ENCODE measurements at places on chromosomes 11 and 22.

- DNase-seq = no peak
Observed at GRCh38 chr11:75715688-75716087, 1.9 kb upstream of the MOGAT2 start.

- peak; percentile 50 for DNase-seq
Observed at GRCh38 chr22:47192651-47193437, 430.4 kb downstream of the TBC1D22A start.

DNA sequence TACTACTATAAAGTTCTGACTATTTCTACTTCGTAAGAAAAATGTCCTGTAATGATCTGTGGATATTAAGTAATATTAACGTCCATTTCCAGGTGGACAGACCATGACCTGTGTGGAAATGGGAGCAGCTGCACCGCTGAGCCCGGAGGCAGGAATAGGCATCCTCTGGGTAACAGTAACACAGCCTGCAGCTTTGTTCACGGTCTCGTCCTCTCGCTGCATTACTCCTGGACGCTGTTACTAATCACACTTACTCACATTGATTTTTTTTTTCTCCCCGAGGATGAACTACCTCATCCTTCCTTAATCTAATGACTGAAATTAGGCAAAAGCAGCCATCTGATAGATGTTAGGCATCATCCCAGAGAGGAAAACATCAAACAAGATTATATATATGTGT is 345.7 kb upstream of the NARS2 start:
- DNase-seq = no peak

GRCh38 chr22:43313244-43313889 is 29.8 kb downstream of the SCUBE1 start:
- DNase-seq = no peak

DNA sequence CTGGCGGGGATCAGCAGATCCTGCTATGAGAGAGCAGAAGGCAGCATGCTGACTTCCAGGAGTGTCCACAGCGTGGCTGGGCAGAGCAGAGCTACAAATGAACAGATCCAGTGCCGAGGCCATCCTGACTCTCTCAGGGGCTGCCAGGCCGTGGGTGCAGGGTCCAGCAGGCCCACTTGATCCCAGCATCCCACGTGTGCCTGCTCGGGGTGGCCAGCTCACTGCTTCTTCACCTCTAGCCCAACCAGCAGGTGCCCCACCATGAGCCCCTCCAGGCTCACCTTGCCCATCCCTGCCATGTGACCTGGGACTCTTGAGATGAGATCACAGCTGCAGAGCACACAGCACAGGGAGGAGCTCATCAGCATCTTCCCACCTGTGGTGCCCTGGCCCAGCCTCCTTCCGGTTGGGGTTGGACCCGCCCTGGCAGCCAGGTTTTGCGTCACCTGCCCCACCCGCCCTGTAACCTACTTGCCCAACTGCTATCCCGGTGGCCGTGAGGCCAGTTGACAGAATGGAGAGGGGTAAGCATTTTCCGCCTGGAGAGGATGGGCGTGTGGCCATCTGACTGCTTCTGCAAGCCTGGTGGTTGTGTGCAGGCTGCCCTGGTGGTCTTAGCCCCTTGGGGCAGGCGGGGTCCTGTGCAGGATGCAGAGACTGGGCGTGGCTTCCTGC is 11.0 kb downstream of the TANGO2 start:
- DNase-seq = peak; percentile 35

GRCh38 chr11:8011371-8011770 is 24.2 kb downstream of the EIF3F start:
- no peak for DNase-seq

DNA sequence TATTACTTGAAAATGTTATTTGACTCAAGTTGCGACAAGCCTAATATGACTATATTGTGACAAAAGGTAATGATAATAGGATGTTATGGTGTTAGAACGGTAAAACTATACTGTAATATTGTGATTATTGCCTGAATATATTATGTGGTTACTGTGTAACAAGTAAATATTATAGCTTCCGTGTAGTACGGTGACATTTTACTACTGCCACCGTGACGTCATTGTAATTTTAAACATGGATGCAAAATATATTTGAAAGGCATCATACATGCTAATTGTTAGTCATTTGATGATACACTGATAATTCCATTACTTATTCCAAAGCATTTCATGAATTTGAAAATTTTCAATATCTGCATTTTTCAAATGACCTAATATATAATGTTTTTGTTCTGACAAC is 2.5 kb downstream of the ELP4 start:
- no peak for DNase-seq

DNA sequence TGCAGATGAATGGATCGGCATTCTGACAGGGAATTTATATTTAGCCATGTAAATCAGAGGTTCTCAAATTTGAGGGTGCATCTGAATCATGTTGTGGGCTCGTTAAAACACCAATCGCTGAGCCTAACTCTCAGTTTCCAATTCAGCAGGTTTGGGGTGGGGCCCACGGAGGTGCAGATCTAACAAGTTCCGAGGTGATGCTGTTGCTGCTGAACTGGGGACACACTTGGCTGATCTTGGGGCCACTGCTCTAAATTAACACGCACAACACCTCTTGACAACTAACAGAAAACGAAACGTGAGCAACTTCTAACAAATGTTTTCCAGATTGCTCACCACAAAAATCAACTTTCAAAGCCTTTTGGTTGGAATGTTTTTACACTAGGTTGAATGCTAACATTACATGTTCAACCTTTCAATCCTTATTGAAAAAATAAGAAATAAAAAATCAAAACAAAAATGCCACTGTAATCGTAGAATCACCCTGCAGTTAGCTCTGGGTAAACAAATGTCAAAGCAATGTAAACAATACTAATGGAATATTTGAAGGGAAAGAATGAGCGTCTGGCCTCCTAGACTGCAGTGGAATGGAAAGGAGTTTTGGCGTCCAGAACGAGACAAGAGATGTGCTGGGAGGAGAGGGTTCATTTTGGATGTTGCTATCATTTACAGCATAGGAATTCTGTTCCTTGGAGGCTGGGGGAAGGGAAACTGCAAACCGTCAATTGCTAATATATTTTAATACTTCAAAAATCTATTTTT is 68.3 kb upstream of the SLC6A5 start:
- peak; percentile 76 for DNase-seq

GRCh38 chr11:2853997-2854560 is 31.5 kb downstream of the CDKN1C start:
- DNase-seq = no peak

- DNase-seq = no peak
Observed at GRCh38 chr11:2448661-2449547, 4.1 kb downstream of the KCNQ1 start.

GRCh38 chr11:92240916-92241315 is 16.3 kb downstream of the FAT3 start:
- no peak for DNase-seq

DNA sequence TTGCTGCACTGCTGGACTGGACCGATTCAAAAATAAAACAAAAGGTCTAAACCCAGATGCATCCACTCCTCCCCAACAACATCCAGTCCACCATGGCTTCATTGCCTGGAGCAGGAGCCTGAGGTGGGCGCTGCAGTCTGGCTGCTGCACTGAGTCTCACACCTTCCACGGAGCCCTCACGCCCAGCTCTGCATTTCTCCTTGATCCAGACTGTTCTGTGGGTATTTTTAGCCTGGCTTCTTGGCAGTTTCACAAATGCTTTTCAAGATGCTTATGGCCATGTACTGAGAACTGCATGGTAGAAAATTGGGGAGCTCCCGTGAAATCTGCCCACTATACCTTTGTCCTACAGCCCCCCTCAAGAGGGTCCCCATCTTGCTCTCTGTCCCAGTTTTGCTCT is 53.3 kb upstream of the JAM3 start:
- DNase-seq = no peak

GRCh38 chr11:68954836-68955606 is 25.8 kb downstream of the MRGPRD start:
- DNase-seq = no peak

- DNase-seq = no peak
Observed at GRCh38 chr11:60878245-60879101, 11.1 kb downstream of the ZP1 start.

DNA sequence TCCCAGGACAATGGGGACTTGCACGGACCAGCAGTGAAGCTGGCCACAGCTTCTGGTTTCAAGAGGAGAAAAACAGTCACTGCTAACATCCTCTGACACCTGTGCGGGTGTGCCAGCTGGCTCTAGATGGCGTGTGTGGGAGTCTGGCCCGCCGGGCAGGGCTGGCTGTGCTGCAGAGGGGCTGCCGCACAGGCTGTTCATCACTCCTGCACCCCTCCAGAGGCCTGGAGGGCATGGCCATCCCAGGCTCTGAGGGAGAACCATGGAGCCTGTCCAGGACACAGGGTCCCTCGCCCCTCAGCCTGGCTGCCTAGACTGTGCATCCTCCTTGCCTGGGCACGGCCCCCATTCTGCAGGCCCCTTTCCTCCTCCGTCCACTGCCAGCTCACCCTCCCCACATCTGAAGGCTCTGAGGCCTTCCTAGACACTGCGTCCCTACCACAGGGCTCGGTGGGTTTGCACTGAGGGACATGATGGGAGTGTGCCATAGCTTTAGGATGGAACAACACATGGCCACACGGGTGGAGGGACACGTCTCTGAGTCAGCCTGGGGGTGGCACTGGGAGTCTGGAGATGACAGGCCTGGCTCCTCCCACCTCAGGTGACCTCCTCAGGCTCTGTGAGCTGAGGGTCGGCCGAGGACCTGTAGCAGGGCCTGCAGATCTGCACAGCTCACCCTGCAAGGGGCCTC is 42.1 kb upstream of the GNB1L start:
- no peak for DNase-seq

GRCh38 chr11:18536209-18536608 is 9.5 kb upstream of the TSG101 start:
- DNase-seq = no peak

- no peak for DNase-seq
Observed at GRCh38 chr11:132780046-132780445, 752.3 kb downstream of the OPCML start.

- DNase-seq = no peak
Observed at GRCh38 chr11:26949846-26950245, 44.1 kb upstream of the FIBIN start.

GRCh38 chr11:58285483-58286040 is 17.5 kb upstream of the OR10W1 start:
- peak; percentile 1 for DNase-seq

GRCh38 chr11:43547430-43547831 is 133.1 kb upstream of the HSD17B12 start:
- no peak for DNase-seq

DNA sequence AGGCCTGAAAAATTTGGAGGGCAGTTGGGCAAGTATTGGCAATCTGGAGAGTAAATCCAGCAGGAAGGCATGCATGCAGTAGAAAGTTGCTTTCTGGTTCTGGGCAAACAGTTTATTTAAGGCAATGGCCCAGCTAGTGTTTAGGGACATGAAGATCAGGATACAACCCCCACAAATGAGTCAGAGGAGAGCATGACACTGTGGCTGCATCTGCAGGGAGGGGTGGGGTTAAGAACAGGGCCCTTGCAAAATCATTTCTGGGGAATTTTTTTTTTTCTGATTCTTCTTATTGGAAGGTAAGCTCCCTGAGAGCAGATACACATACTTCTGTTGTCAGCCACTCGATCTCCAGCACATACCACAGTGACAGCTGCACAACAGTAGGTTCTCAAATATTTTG is 61.1 kb downstream of the FDX1 start:
- no peak for DNase-seq

- no peak for DNase-seq
Observed at GRCh38 chr22:48713272-48714205, 1114.1 kb downstream of the BRD1 start.

- DNase-seq = no peak
Observed at GRCh38 chr11:62506413-62507124, 40.0 kb downstream of the AHNAK start.

DNA sequence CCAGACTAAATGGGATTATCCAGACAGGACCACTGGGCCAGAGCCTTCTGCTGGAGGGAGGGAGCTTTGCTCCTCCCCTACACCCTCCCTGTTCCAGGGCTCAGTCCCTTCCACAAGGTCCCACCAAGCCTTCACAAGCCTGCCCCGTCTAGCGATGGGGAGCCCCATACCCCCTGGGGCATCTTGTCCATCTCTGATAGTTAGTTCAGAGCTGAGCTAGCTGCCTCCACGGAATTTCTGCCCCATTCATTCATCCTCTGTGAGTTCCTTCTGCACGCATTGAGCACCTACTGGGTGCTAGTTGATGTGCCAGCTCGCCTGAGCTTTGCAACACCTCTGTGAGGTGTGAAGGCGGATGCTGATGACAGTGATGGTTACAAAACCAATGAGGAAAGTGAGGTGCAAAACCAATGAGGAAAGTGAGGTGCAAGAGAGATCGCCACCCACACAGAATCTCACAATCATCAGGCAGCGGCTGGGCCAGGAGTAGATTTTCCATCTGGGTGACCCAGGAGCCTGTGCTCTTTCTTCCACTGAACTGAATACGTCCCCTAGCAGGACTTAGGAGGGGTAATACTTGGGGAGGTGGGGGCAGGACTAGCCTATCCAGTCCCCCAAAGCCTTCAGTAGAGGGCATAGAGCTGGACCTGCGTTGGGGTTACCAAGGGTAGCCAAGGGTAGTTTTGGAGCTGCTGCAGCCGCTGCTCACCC is 21.5 kb upstream of the CBX7 start:
- no peak for DNase-seq

- no peak for DNase-seq
Observed at GRCh38 chr11:22711071-22711770, 44.8 kb downstream of the GAS2 start.

DNA sequence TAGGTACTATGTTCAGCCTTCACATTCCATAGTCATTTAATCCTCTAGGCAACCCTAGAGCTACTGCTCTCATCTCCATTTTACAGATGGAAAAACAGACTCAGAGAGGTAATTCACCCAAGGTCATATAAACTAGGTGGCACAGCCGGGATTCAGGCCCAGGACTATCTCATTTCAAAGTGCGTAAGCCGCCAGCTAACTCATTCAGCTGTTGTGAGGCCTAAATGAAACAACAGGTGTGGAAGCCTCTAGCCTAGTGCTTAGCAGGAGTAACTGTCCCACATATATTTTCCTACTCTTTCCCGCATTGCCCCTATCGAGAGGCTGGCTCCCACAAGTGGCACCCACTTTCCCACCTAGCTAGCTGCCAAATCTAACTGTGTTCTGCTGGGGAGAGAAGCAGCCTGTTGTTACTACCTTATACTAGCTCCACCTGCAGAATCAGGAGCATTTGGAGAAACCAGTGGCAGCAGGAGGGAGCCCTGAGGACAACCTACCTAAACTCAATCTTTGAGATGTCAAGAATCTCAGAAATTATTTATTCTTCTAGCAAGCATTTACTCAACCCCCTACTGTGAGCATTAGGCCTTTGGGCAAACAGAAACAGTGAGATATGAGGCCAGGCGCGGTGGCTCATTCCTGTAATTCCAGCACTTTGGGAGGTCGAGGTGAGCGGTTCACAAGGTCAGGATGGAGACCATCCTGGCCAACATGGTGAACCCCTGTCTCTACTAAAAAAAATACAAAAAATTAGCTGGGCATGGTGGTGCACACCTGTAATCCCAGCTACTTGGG is 20.9 kb downstream of the PRG3 start:
- no peak for DNase-seq

All from GM12865 (cell line).